Brain (organoid and tissue), 16 donors: ENCODE measurements at places on chromosomes 3 and 15.

- no peak for DNase-seq
Measured at GRCh38 chr15:64970698-64971097, 19.0 kb downstream of the SPG21 start.

- no peak for DNase-seq
Measured at GRCh38 chr3:161266731-161267150, 45.6 kb downstream of the NMD3 start.

- no peak for DNase-seq
Measured at GRCh38 chr3:122668930-122669730, 11.5 kb upstream of the PARP14 start.

DNA sequence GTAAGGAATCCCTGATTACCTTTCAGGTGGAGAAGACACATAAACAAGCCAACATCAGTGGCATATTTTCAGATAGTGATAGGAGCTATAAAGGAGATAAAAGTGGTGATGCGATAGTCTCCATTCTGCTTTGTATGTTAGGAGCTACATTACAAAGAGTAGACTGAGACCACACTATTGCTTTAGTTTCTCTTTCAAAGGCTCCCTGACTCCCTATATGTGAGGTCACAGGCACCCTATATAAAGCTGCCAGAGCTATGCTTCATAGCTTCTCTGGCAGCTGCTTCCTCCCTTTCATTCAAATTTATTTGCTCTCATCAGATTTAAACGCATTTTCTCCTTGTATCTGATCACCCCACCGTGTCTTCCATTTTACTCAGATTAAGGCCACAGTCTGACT lies 466.6 kb downstream of the IL5RA start:
- DNase-seq = no peak

DNA sequence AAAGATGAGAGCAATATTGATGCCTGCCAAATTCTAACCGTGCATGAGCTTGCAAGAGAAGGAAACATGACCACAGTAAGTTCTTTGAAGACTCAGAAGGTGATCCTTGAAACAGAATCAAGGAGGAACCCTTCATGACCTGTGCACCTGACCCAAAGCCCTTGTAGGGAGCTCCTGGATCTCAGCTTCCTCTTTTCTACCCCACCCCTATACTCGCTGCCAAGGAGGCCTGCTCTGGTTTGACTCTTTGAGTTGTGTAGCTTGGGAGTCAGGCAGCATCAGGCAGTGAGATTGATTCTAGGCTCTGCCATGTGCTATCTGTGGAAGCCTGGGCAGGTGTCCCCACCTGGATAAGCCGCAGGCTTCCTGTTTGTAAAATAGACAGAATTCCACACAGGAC lies 10.6 kb downstream of the TTC21A start:
- no peak for DNase-seq
